ENCODE measurements at places on chromosomes 13 and 19.
A peak's percentile ranks its signal among the peaks of the same experiment; 100 is the strongest.

DNA sequence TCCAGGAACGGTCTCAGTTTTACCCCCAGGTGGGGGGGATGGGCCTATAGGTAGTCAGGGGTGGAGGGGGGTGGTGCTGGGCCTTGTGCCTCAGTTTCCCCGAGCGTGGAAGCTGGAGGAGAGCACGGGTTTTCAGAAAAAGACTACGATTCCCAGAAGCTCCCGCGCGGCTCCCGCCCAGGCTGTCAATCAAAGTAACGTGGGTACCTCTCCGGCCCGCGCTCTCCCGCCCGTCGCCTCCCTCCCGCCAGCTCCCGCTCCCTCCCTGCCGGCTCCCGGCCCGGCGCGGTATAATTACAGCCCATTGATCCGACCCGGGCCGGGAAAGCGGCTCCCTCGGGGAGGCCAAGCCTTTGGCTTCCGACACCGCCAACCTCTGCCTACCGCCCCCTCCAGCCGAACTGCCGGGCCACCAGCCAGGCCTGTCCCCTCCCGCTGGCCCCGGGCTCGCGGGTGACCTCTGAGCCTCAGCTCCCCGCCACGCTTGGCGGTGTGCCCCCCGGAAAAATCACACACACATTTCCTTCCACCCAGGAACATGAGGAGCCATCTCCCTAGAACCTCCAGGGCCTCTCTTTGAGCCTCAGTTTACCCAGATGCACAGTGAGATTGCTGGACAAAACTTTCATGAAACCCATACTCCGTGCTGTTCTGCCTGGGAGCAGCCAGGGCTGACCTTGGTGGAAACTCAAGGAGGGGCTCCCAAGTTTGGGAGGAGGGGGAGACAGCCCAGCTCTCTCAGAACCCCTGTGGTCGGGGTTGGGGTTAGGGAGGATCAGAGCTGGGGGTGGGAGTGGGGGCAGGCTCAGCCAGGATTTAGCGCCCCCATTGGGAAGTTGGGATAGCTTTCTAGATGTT lies 7.3 kb upstream of the TLE2 start:
- DNase-seq, result peak; percentile 94

DNA sequence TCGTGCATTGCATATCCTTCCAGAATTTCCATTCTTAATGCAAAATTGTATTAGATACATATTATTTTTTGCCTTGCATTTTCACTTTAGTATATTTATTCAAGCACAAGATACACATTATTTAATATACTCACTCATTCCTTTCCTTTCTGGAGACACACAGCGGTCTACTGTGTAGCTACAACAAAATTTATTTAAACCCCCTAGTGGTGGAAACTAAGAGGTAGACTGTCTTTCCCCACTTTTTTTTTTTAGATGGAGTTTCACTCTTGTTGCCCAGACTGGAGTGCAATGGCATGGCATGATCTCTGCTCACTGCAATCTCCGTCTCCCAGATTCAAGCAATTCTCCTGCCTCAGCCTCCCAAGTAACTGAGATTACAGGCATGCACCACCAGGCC lies 2040.3 kb upstream of the PCDH20 start:
- DNase-seq, result no peak

GRCh38 chr19:30074741-30075715 lies 133.0 kb downstream of the URI1 start:
- DNase-seq, result no peak

GRCh38 chr13:92682832-92683517 lies 543.6 kb upstream of the GPC6 start:
- no peak for DNase-seq

DNA sequence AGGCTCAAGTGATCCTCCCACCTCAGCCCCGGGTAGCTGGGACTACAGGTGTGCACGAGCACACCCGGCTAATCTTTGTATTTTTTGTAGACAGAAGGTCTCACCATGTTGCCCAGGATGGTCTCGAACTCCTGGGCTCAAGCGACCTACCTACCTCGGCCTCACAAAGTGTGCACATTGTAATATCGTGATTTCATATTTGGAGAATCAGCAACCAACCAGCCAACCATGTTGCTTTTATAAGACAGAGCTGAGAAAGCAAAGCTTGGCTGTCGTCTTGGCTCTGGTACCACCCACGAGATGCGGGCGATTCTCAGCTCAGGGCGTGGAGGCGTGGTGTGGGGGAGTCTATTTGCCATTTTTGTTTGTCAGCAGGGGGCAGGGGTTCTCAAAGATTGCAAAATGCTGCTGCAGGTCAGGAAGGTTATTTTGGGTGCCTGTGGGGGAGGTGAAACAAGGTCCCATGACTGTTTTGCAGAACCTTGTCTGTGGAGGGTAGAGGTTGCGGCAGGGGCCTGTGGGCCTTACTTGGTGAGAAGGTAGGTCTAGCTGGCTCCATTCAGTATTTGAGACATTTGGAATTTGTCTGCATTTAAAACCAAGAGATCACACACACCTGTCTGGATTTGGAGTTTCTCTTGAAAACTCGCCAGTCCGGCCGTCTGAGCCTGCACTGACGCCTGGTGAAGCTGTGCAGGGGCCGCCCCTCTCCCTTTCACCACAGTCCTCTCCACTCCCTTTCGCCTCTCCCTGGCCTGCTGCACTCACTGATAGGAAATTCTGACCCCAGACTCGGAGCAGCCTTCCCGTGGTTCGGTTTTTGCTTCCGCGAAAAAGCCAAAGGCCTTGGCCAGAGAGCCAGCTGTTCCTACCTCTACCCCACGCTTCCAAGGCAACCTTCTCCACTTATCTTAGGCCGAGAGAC lies 15.4 kb downstream of the TNFAIP8L1 start:
- peak; percentile 70 for DNase-seq
